ENCODE measurements at places on chromosomes 6 and 20. TPM values are rescaled to one million over a fixed set of nuclear protein-coding genes. Genes with fewer than 3 reads are reported as not detected.

GRCh38 chr20:2246069-2246491 lies 49.7 kb upstream of the TGM3 start:
- DNase-seq = no peak

GRCh38 chr20:53844259-53844658 lies 226.1 kb downstream of the BCAS1 start:
- DNase-seq = no peak

DNA sequence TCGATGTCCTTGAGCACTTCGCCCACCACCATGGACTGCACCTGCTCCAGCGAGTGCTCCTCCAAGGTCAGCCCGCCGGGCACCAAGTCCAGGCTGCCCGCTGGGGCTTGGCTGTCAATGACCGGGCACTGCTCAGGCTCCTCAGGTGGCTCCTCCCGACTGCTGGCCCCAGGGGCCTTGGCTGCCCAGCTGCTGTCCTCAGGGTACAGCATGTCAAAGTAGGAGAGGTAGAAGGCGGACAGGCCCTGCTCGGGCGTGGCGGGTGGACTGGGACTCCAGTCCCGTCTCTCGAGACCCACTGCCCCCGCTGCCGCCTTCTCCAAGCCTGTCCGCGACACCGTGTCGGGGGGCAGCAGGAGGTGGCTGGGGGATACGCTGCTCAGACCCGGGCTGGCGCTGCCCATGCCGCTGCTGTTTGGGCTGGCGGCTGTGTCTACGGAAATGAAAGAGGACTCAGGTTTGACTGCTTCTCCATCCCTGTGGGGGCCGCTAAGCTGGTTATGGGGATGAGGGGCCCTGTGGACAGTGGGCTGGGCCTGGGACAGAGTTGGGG lies 12.0 kb downstream of the SPDEF start:
- no peak for DNase-seq

- DNase-seq = no peak
These were observed 7.4 kb upstream of the SSTR4 start for GRCh38 chr20:23027721-23028120.

DNA sequence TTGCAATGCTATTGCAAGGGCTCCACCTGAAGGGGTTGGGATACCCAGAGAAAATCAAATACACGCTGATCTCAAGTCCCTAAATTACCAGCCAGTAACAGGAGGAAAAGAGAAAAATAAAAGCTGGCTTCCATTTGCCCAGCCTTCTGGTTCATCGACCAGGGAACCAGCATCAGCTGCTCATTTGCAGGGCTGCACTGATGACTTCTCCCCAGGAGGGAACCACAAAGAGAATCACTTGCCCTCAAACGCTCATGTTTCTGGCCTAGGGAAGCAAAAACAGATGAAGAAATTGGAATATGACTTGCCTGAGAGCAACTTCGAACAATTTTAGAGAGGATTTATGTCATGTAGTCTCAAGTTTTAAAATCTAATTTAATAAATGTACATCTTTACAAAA lies 119.7 kb downstream of the SH3BGRL2 start:
- no peak for DNase-seq

DNA sequence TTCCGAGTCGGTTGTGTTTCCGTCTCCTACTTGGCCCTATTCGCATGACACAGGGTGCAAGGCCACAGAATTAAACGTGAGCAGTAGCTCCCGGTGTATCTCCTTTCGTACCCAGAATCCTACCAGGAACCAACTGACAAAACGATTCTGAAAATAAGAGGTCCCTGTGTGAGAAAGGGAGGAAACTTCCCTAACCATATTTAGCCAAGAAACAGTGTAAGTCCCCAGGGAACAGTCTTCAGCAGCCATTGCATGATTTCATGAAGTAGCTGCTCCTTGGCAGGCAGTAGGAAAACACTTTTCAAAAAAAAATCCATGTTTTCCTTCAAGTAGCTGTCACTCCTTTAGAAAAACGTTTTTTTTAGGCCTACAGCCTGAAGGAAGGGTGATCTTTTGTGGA lies 46.9 kb downstream of the PDE10A start:
- DNase-seq = no peak

DNA sequence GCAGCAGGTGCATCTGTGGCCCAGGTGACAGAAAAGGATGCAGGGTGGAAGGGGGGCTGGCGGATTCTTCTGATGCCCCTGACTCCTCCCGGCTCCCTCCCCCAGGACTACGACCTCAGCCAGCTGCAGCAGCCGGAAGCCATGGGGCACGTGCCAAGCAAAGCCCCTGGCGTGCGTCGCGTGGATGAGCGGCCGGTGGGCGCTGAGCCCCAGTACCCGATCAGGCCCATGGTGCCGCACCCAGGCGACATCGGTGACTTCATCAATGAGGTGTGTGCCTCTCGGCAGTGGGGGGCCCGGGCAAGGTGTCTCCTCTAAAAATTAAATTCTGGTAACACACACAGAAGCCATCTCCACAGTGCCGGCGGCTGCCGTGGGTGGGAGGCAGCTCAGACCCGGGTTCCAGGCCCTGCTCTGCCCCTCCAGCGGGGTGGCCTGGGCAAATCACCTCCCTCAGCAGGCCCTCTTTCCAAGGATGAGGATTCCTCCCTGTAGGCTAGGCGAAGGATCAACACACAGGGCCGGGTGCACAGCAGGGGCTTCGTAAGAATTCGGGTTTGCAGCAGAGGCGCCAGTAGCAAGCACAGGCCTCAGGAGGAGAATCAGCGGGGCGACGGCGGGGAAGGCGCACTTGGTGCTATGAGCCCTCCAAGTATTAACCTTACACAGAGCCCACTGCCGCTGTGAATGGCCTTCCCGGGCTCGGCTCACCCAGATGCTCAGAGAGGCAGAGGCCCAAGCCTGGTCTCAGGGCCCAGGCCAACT lies 131.5 kb downstream of the TAF4 start:
- DNase-seq = peak; percentile 57

GRCh38 chr6:133241901-133242636 lies 912 bp downstream of the EYA4 start:
- DNase-seq = no peak

GRCh38 chr6:163776196-163776905 lies 361.8 kb downstream of the QKI start:
- no peak for DNase-seq

DNA sequence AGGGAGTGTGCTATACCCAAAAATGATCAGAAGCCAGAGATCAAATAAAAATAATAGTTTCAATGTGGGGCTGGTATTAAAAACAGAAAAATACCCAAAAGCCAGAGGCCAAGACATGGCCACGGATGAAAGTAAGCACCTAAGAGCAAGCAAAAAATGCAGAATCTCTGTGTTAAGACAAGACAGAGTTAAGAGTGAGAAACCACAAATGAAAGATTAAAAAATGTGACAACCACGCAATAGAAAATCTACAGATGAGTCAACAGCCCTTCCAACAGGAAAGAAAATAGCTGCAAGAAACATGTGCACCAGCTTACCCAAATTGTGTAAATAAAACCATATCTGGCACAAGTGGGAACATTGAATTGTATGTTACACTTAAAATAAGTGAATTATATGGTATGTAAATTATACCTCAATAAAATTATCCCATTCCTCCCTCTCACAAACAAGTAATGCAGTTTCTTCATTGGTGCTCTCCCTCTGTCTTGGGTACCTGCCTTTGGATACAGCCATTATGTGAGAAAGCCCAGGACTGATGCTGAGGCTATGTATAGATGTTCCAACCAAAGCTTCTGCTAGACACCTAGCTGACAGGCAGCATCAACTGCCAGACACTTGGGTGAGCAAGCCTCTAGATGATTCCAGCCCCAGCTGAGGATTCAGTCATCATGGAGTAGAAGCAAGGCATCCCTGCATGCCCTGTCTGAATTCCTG lies 55.3 kb upstream of the UFL1 start:
- no peak for DNase-seq

GRCh38 chr6:90413867-90414266 lies 117.2 kb upstream of the BACH2 start:
- no peak for DNase-seq

DNA sequence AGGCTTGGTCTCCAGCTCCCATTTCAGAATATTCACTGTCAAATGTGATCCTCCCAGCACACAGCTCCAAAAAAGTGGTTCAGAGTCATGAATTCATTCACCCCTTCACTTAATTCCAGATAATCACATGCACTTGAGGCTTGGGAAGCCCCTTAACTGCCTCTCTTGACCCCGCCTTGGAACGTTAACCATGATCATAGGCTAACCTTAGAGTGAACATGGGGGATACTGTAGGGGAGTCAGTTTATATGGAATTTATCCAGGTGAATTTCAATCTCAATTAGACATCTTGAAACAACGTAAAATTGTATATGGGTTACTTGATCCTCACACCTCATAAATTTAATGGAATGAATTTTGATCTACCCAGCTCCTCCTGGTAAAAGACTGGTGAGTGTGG lies 346.8 kb upstream of the ARID1B start:
- no peak for DNase-seq

DNA sequence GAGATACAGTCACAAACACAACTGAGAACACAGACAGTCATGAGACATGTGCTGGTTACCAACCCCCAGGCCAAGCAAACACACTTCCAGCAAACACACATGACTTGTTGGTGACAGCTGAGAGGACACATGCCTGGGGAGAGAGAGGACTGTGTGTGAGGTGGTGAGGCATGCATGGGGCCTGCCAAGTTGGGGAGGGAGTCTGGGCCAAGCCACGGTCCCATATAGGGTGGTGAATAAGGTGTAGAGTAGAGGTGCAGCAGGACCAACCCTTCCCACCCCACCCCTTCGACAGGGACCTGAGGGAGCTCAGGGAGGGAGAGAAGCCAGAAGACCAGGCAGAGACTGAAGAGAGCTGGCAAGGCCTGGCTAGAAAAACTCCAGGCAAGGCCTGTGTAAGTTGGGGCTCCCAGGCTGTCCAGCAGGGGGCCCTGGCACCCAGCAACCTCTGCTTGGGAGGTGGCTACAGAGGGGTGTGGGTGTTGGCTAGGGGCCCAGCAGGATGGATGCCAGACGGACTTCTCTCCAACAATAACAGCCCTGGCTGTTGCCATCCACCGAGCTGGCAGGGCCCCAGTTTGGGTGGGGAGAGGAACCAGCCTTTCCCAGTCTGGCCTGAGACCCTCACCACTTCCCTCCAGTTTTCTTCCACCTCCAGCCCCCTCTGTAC lies 2.0 kb upstream of the SLC29A1 start:
- DNase-seq = peak; percentile 94

DNA sequence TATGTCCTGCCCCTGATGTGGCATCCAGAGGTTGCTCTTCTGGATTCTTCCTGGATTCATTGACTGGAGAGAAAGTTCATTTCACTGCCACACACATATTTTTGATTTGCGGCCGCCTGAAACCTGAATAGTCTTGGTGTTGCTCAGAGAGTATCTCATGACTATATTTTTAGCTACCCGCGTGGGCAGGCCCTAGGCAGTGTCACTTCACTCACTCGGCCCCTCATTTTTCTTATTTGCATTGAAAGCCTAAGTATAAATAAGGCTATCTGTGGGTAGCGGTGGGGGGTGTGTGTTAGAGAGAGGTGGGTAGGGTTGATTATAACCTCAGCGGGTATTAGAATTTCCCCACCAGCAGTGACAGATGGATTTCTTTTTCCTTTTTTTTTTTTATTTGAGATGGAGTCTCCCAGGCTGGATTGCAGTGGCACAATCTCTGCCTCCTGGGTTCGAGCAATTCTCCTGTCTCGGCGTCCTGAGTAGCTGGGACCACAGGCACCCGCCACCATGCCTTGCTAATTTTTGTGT lies 113.5 kb downstream of the JARID2 start:
- no peak for DNase-seq

GRCh38 chr6:42520786-42521607 lies 42.8 kb upstream of the UBR2 start:
- DNase-seq = no peak

GRCh38 chr20:10497791-10498190 lies 62.7 kb downstream of the SLX4IP start:
- no peak for DNase-seq

GRCh38 chr20:53718142-53719021 lies 124.7 kb upstream of the ZNF217 start:
- peak; percentile 17 for DNase-seq

GRCh38 chr20:60123096-60123495 lies 164.9 kb downstream of the CDH26 start:
- DNase-seq = no peak

- no peak for DNase-seq
These were observed 8.7 kb downstream of the OSBPL2 start for GRCh38 chr20:62246872-62247652.

DNA sequence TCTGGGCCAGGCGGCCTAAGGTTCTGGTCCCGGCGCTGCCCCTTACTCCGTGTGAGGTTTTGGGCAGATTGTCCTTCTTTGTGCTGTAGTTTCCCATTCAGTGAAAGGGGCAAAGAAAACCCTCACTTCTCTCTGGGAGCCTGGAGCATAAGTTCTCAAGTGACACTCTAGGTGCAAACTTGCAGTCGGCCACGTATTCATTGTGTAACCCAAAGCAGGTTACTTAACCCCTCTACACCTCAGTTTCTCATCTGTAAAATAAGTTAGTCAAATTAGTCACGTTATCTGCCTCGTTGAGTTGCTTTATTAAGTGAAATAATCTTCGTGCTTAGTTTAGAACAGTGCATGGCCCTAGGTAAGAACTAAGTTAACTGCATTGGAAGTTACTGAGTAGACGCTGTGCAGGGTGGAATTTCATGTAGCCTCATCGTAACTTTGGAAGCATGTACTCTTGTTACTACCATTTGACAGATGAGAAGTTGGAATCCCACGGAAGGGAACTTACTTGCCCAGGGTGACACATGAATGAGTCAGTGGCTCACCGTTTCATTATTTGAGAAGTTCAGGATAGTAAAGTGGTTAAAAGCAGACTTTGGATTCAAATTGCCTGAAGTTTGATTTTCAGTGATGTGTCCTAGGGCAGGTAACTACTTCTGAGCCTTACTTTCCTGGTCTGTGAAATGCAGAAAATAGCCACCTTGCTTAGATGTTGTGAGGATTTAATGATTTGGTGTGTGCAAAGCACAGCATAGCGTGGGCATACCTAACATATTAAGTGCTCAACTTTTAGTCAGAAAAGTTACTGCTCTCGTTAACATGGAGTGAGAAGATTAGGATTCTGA lies 556 bp upstream of the MROH8 start:
- DNase-seq = no peak

DNA sequence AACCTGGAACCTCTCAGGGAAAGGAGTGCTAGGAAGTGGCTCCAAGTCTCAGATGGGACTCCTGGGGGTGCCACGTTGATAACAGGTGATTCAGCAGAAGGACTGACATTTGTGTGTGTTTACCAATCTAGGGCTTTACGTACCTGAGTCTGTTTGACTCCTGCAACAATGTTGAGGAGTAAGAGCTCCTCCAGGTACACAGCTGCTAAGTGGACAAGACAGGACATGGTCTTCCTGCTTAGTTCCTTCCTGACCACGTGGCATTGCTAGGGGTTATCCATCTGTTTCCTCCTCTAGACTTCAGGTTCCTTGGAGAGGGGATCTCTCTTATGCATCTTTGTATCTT lies 164.5 kb upstream of the SLC24A3 start:
- no peak for DNase-seq

GRCh38 chr6:41093729-41094128 lies 21.0 kb downstream of the NFYA start:
- DNase-seq = no peak

GRCh38 chr6:139927236-139927635 lies 552.8 kb upstream of the CITED2 start:
- DNase-seq = no peak

Gene LY6G5B
- total RNA-seq = 12.6 TPM

Gene LSM14B
- 35.1 TPM for total RNA-seq

Gene STX11
- 49.6 TPM for total RNA-seq

Gene PNPLA1
- 0.35 TPM for total RNA-seq

Gene PRL
- total RNA-seq = not detected

Gene OR2B6
- not detected for total RNA-seq

Gene PRR18
- total RNA-seq = not detected

Gene MYLK2
- not detected for total RNA-seq

Gene CGA
- total RNA-seq = not detected
